ENCODE measurements at places on chromosomes 16 and 17.

DNA sequence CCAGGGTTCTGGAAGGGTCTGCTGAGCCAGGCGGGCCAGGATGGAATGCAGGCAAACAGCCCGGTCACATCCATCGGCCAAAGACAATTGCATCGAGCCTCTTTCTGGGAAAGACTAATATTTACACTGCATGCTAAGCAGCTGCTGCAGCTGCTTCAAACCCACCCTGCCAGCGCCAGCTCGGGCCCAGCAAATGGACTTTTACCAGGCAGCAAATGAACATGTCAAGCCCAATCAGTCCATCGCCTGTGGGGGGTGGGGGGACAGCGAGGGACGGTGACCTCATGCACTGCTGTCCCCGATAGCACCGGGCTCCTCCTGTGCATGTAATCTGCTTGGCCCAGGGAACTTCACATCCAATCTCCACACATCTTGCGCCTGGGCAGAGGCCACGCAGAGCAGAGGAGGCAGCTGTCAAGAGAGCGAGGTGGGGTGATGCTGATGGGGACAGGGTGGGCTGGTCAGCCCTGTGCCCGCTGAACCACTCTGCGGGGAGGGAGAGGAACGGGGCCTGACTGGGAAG is 39.4 kb upstream of the CDH5 start:
- no peak for DNase-seq

- no peak for DNase-seq
These were observed 12.8 kb upstream of the ADCY7 start for GRCh38 chr16:50253514-50253910.

DNA sequence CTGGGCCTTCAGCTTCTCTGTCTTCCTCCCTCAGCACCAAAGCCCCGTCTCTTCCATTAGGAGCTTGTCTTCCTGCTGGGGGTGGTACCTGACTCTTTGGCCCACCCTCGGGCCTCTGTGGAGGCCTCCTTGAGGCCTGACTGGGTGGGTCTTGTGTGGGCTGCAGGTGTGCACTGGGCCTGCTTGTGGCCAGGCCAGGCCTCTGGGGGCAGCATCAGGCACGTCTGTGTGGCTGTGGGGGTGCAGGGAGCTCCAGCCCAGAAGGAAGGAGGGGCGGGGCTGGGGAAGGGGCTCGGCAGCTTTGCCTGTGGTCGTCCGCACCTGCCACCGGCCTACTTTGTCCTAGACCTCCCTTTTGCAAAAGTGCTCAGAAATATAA is 7.0 kb downstream of the PIGQ start:
- no peak for DNase-seq

DNA sequence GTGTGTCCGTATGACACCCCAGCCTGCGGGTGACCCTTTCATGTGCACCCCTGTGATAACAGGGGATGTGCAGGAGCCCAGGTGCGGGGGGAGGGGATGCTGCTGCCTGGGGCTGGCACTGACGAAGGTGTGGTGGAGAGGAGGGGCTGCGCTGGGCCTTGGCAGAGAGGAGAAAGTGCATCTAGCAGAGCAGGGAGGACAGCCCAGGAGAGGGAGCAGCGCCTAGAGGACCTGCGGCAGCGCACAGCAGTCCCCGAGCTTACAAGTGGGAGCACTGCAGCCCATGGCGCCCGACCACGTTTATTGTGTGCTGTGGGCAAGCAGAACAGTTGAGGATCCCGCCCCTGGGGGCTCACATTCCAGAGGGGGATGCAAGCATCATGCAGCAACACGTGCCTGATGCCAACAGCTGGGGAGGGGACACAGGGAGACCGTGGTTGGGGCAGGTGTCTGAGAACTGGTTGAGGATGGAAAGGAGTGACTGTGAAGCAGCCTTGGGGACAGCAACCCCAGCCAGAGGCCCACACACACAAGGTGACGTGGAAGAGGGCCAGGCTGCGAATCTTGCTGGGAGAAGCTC is 10.9 kb upstream of the SLC7A5 start:
- DNase-seq = no peak

GRCh38 chr17:77497578-77497934 is 356.8 kb downstream of the SEC14L1 start:
- no peak for DNase-seq

GRCh38 chr16:9235867-9236266 is 144.4 kb downstream of the HAPSTR1 start:
- DNase-seq = no peak

GRCh38 chr16:30443631-30444030 is 2.0 kb downstream of the SEPHS2 start:
- DNase-seq = no peak

DNA sequence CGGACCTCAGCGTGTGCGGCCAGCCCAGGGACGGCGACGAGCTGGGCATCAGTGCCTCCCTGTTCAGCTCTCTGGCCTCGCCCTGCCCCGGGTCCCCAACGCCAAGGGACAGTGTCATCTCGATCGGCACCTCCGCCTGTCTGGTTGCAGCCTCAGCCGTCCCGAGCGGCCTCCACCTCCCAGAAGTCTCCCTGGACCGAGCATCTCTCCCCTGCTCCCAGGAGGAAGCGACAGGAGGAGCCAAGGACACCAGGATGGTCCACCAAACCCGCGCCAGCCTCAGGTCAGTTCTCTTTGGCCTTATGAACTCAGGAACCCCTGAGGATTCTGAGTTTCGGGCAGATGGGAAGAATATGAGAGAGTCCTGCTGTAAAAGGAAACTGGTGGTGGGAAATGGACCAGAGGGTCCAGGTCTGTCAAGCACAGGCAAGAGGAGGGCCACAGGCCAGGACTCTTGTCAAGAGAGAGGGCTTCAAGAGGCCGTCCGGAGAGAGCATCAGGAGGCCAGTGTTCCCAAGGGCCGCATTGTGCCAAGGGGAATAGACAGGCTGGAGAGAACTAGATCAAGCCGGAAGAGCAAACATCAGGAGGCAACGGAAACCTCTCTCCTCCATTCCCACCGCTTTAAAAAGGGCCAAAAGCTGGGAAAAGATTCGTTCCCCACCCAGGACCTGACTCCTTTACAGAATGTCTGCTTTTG is 825 bp downstream of the HASPIN start:
- DNase-seq = no peak

DNA sequence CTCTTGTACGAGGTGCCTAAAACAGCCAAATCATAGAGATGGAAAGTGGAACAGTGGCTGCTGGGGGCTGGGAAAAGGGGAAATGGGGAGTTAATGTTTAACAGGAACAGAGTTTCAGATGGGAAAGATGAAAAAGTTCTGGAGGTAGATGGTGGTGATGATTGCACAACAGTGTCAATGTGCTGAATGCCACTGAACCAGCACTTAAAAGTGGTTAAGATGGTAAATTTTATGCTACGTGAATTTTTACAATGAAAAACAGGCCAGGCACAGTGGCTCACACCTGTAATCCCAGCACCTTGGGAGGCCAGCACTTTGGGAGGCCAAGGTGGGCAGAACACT is 130.4 kb downstream of the C16orf78 start:
- no peak for DNase-seq

- no peak for DNase-seq
These were observed 56.2 kb downstream of the ADCY9 start for GRCh38 chr16:4060009-4060408.

- DNase-seq = no peak
These were observed 630.2 kb downstream of the WWOX start for GRCh38 chr16:78729687-78730086.

DNA sequence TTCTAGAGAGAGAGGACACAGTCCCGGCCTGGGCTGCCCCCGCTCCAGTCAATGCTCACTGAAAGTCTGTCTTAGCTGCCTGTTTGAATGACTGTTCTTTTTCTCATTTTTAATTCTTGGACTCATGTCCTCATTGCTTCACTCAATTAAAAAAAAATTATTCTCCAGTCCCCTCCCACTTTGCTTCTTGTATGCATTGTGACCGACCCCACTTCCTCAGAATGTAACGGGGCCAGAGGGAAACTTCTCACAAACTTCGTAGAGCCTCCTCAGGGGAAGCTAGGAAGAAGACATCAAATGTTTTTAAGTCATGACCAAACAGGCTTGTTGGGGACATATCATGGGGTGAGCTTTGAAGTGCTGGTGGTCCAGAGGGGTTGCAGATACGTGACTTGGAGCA is 113.2 kb downstream of the CCDC182 start:
- no peak for DNase-seq

- DNase-seq = no peak
These were observed 110.7 kb downstream of the GSG1L start for GRCh38 chr16:27952811-27953210.

DNA sequence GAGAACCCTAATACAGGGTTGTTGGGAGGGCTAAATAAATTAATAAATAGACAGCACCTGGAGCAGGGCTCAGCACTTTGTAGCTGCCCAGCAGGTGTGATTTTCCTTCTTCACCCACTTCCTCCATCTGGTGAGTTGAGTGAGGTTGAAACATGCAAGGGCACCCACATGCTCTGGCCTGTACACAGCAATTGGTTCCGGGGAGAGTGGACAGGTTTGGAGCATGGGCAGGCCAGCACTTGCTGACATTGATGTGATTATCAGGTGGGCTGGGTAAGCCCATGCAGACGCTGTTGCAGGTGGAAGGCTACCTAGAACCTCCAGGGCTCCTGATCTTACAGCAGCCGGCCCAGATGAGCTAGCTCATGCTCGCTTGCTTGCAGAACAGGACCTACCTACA is 1.3 kb upstream of the MRTFB start:
- no peak for DNase-seq

DNA sequence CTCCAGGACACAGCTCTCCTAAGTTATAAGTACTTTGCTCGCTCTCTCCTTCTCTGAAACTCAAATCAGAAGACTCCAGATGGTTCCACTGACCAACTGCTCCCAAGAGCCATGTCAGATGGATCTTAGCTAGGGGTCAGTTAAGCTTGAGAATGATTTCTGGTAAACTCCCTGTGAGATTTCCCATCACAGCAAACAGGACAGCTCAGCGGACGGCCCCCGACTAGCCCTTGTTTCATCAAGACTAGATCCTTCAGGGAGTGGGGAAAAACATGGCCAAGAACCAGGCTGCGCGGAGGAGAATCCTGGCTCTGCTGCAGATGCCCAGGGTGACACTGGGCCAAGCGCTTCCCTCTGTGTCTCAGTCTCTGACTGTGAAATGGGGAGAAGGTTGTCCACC is 159.8 kb downstream of the C16orf78 start:
- DNase-seq = no peak

DNA sequence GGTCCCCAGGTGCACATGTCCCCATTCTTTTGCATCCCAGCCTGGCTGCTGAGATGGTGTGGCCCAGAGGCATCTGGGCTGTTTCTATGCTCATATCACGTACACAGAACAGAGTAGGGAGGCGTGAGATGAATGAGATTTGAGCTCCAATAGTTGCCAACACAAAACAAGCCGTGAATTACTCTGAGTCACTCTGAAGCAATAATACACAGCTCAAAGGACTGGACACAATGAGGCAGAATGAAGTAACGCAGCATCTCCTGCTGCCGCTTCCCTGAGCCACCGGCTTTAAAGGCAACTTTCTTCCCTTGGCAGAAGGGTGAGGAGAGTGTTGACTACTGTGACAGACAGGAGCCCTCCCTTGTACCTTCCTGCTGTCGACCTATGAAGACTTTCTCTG is 33.9 kb upstream of the CLEC18B start:
- peak; percentile 28 for DNase-seq

- no peak for DNase-seq
These were observed 26.3 kb downstream of the GINS2 start for GRCh38 chr16:85662482-85662812.

- peak; percentile 65 for DNase-seq
These were observed 54.2 kb upstream of the SEC14L1 start for GRCh38 chr17:77086433-77087010.

- DNase-seq = no peak
These were observed 9.8 kb downstream of the GNGT2 start for GRCh38 chr17:49200423-49201083.

All from AG10803 (cell line).